ENCODE measurements at places on chromosomes 7 and 10.

DNA sequence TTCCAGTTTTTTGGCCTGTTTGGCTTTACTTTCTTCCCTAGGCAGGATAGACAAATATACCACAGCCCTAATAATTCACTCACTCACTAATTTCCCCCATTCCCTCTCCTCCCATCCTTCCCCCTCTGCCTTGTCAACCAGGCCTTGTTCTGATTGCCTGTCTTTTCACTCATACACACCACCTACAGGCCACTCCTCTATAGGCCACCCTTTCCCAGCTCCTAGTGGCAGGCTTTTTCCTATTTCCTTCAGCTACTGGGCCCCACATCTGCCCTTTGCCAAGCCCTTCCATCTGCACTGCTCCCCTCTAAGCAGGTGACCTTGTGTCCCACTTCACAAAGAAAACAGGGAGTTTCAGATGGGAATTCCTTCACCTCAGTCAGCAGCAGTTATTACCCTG, 59.8 kb upstream of the MSRB2 start:
- no peak for DNase-seq

GRCh38 chr7:28858206-28858605, 99.9 kb downstream of the TRIL start:
- DNase-seq = no peak

DNA sequence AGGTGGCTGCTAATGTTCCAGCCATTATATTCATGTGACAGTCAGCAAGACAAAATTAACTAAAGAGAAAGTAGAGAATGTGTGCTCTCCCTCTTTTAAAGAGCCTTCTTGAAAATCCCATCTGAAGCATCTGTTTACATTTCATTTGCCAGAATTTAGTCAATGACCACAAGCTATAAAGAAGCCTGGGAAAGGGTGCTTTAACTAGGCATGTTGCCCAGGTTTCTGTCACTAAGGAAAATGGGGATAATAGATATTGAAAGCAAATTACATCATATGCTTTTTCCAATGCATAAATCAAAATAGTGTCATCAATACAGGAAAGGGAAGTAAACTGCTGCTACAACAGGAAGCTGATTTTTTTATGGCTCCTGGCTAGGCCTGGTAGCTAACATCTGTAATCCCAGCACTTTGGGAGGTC, 67.7 kb downstream of the ELAPOR2 start:
- no peak for DNase-seq

- no peak for DNase-seq
Observed at GRCh38 chr10:30970760-30971460, 60.8 kb downstream of the ZNF438 start.

Data from activated T-cell treated with anti-CD3 and anti-CD28 coated beads, Interleukin-2, amount 50 U/mL, for 4 hours (primary cell).